ENCODE measurements at places on chromosomes 5 and 9.

DNA sequence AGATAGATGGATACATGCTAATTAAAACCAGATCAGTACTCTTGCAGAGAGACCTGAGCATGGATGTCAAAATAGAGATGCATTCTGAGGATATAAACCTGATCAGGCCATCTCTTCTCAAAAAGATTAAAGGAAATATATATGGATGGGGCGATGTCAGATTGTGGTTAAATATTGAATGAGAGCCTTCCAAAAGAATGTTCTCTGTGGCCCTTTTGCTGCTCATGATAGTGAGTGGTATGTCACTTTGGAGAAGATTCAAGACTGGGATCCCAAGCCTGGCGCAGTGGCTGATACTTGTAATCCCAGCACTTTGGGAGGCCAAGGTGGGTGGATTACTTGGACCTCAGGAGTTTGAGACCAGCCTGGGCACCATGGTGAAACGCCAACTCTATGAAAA, 20.5 kb downstream of the ZNF131 start:
- DNase-seq = no peak

- DNase-seq = no peak
These were observed 1.7 kb downstream of the FREM1 start for GRCh38 chr9:14908295-14909180.

- DNase-seq = no peak
These were observed 368 bp downstream of the SH3TC2 start for GRCh38 chr5:149062371-149063016.

GRCh38 chr9:29548436-29548835, 1975.2 kb upstream of the C9orf72 start:
- no peak for DNase-seq

- DNase-seq = no peak
These were observed 21.0 kb downstream of the PLAC8L1 start for GRCh38 chr5:146084376-146084775.

DNA sequence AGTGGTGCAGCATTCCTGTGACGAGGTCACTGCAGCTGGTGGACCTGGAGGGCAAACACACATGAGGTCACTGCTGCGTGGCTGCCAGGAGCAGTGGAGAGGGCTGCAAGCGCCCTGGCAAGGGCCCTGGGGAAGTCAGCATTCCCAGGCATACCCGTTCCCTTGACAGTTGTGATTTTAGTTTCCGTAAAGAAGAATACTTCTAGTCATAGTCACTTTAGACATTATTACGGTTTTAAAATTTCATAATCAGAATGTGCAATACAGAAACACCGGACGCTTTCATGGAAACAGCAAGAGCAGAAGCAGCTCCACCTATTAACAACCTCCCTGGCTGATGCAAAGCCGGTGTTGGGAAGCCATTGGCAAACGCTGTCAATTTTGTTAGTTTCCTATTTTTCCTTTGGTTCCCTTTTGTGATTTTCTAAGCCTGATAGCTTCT, 129.8 kb downstream of the GADD45G start:
- DNase-seq = no peak

DNA sequence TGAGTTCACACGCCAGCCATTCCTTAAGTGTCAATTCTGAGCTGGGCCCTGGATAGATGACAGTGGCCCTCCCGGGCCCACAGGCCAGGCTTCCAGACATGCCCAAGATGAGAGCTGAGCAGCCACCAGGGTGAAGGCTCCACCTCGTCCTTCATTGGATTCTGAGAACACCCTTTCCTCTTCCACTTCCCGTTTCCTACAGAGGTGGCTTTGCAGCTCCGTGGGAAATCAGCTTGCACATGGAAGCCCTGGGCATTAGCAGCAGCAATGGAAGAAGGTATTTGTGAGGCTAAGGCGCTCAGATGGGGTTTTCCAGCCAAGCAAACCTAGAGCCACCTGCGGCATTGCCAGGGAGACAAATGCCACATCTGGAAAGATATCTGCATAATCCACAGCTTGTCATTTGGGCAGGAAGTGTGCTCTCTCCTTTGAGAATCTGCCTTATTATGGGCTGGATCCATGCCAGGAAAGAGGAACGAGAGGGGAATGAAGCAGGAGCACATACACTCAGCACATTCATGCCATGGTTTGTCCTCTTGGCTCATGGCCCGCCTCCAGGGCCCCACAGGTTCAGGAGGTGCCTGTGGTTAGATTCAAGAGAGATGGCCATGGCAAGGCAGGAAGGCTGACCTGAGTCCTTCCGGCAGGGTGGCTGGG, 34.1 kb downstream of the CFAP77 start:
- DNase-seq = no peak

- no peak for DNase-seq
These were observed 26.1 kb upstream of the IFNK start for GRCh38 chr9:27497883-27498417.

- no peak for DNase-seq
These were observed 409.0 kb downstream of the PRR16 start for GRCh38 chr5:120873083-120873482.

GRCh38 chr9:135087489-135087792, at the start of gene OLFM1:
OLFM1 (plus strand) TSS chr9:135087668; CDS start chr9:135087990, 322 bp downstream.
- DNase-seq = no peak

- DNase-seq = no peak
These were observed 46.2 kb downstream of the MCTP1 start for GRCh38 chr5:95238560-95239325.

GRCh38 chr5:45578270-45578669, 117.9 kb downstream of the HCN1 start:
- no peak for DNase-seq

DNA sequence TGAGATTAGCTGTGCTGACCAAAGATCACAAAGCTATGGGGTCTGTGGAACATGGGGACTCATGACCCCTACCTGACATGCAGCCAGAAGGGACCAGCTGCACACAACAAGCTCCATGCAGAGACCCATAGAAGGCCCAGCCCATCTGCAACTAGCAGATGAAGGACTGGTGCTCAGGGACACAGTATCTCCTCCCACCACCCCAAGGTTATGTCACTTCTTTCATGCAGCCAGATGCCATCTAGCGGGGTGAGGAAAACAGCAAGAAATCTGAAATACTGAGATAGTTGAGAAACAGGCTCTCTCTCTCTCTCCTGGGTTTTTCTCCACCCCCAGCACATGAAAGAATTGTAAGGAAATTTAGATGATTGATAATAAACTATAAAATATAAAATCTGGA, 161.3 kb upstream of the DAPK1 start:
- DNase-seq = no peak

GRCh38 chr9:78470741-78471140, 173.8 kb downstream of the PSAT1 start:
- DNase-seq = no peak

DNA sequence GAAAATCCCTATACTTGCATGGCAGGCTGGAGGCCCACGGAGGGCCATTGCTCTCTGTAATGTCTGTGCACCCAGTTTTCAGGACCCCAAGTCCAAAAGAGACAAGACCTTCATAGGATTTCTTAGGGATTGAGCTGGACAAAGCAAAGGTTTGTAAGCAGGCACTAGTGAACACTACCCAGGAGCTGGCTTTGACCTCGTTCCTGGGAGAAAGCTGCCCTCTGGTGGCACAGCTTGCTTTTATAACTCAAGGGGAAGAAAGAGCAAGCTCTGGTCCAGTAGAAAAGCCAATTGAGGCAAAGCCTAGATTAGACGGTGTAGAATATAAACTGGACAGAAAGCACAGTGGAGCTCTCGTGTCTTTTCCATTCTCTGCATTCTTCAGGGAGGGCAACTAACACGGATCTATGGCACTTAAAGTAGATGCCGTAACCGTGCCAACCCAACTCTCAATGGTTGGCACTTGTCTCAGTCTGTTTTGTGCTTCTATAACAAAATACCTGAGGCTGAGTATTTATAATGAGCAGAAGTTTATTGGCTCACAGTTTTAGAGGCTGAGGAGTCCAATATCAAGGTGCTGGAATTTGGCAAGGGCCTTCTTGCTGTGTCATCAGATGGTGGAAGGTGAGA, 7.9 kb downstream of the GABRP start:
- no peak for DNase-seq

- no peak for DNase-seq
These were observed 70.6 kb upstream of the CKMT2 start for GRCh38 chr5:81162501-81162900.

DNA sequence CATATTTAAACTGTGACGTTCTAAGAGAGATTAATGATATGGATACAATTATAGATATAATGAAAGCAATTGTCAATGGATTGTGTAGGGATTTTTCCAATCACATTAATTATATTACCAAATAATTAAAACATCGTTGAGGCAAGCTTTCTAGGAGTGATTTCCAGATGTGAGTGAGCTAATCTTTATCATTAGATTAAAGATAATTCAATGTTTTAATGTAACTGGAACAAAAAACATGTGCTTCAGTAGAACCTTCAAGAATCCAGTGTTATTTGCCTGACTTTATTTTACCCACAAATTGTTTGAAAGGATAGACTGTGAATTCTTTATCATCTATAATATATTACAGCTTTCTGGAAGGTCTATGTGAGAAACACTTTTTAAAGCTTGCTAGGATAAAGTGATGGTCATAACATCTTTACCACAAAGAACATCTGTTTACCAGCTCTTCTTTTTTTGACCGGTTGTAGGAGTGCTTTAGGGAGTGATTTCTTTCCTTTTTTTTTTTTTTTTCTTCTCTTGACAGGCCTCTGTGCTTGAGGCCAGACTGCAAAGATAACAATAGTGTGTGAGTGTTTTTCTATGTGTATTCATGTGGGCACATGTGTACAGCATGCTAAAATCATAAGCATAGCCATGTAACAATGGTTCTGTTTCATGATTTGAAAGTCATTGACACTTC, 35.0 kb downstream of the SNCAIP start:
- DNase-seq = no peak

GRCh38 chr5:168390491-168390890, 95.8 kb upstream of the RARS1 start:
- DNase-seq = no peak

- no peak for DNase-seq
These were observed 36.3 kb downstream of the SLC12A7 start for GRCh38 chr5:1075555-1075881.

DNA sequence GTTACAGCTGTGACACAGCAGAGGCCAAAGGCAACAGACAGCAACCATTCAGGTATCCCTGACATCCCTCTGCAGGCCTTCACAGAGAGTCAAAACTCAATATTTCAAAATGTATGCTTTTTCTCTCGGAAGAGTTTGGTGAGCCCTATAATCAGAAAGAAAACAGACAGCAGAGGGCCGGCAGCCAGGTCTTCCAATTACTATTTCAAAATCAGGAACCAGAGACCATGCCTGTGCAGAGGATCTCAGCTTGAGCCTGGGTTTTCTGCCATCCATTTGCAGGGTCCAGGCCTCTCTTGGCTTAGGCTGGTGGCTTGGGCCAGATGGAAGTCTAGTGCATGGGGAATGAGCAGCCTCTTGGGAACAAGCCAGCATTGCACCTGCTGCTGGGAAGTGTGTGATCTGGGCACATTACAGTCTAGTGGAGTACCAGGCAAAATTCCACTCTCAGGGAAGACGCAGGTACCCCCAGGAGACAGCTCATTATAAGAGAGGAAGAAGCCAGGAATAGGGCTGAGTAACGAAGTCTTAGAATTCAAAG, 231.3 kb downstream of the ENC1 start:
- DNase-seq = no peak

GRCh38 chr5:161545344-161546094, 1.0 kb downstream of the GABRB2 start:
- DNase-seq = no peak

All from cortex of kidney (tissue), 1 donor.